ENCODE measurements at places on chromosomes 1 and 21. TPM values are rescaled to one million over a fixed set of nuclear protein-coding genes. Genes with fewer than 3 reads are reported as not detected.

DNA sequence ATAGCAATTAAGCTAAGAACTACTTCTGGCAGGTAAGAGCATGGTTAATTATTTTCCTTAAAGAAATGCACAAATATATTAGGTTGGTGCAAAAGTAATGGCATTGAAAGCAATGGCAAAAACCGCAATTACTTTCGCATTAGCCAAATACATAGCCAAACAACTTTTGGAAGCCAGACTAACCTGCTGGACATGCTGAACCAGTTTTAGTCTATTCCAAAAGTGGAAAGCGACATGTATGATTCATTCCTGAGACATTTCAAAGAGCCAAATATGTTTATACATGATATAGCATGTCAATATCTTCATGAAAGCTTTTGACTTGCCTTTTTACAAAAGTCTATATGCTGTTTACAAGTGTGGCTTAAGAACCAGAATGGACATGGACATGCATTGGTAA is 23.4 kb upstream of the DR1 start:
- no peak for DNase-seq

- no peak for DNase-seq
Observed at GRCh38 chr1:206582537-206582936, 29.7 kb downstream of the EIF2D start.

- no peak for DNase-seq
Observed at GRCh38 chr21:34086887-34087306, 13.5 kb downstream of the MRPS6 start.

DNA sequence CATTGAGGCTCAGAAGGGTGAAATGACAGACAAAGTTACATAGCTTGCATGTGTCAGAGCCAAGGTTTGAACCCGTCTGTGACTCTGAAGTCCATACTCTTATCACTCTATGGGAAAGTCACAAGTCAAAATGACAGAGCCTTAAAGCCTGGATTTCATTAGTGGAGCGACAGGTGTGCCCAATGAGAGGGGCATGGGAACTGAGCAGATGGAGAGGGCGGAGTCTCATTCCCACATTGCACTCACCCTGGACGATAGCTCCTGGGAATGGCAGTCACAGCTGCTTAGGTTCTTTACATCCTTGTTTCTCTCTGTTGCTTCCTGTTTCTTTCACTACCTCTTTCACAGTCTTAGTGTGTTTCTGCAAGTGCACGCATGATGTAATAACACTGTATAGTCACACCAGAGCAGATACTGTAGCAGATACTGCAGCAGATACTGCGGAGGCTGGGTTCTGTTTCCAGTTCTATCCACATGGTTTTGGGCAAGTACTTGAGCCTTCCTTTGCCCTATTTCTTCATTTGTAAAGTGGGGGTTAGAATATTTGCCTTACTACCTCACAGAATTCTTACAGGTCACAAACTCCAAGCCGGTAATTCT is 127.2 kb downstream of the ZSCAN20 start:
- no peak for DNase-seq

- no peak for DNase-seq
Observed at GRCh38 chr21:34997294-34997693, 51.8 kb downstream of the RUNX1 start.

DNASE2B gene
- polyA plus RNA-seq: not detected

CSTB gene
- polyA plus RNA-seq: 57.5 TPM

CATSPERE gene
- 0.18 TPM for polyA plus RNA-seq

LRRIQ3 gene
- polyA plus RNA-seq: 0.36 TPM

CNR2 gene
- not detected for polyA plus RNA-seq

Data from right cardiac atrium (tissue), 5 donors.